Right forelimb (tissue), 1 donor: ENCODE measurements at places on chromosomes 13 and 19.
A peak's percentile ranks its signal among the peaks of the same experiment; 100 is the strongest.

DNA sequence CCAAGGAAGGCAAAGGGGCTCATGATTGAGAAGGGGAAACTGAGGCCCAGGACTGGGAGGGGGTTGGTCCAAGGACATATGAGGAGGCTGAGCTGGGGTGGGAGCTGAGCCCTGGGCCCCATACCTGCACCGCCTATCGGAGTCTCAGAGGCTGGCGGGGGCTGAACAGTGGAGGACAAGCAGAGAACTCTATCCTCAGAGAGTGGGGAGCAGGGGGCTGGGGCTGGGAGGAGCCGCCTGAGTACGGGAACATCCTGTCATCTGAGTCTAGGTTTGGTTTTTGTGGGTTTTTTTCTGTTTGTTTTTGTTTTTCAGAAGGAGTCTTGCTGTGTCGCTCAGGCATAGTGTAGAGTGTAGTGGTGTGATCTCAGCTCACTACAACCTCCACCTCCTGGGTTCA is 6.2 kb downstream of the ARRDC2 start:
- DNase-seq = no peak

- peak; percentile 100 for DNase-seq
Observed at GRCh38 chr19:54189735-54190502, 539 bp upstream of the MBOAT7 start.

- DNase-seq = no peak
Observed at GRCh38 chr13:74221752-74222151, 87.5 kb upstream of the KLF12 start.

DNA sequence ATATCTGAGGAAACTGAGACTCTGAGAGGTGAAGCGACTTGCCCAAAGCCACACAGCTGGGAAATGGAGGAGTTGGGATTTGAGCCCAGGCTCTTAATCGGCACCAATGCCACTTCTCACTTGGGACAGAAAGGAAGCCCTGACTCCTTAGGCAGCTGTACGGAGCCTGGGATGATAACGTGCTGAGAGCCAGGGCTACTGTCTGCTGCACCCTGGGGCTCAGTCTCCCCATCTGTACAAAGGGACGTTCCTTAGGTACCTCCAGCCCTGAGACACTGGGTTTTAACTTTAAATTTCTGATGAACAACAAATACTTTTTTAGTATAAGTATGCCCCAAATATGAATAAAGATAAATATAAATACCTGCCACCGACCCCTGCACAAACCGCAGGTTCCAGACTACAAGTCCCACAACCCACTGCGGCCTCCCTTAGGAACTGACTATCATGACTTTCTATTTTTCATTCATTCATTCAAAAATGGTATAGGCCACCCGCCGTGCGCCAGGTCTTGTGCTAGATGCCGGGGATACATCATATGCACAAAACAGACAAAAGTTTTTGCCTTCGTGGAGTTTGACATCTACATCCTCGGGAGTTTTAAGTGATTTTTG is 776 bp upstream of the NCLN start:
- no peak for DNase-seq

GRCh38 chr13:59710996-59711701 is 452.6 kb downstream of the DIAPH3 start:
- DNase-seq = no peak

DNA sequence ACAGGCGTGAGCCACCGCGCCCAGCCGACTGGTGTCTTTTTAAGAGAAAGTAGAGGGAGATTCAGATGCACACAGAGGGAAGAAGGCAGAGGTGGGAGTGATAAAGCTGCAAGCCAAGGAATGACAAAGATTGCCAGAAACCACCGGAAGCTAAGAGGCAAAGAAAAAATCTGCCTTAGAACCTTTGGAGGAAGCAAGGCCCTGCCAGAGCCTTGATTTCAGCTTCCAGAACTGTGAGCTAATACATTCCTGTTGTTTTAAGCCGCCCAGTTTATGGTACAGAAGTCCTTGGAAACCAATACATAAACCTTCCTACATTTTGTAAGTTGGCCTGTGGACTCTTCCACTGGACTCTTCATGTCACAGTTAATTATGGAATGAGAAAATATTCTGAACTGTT is 71.7 kb upstream of the SOX21 start:
- DNase-seq = no peak

- no peak for DNase-seq
Observed at GRCh38 chr13:107835339-107836018, 379.9 kb downstream of the LIG4 start.

DNA sequence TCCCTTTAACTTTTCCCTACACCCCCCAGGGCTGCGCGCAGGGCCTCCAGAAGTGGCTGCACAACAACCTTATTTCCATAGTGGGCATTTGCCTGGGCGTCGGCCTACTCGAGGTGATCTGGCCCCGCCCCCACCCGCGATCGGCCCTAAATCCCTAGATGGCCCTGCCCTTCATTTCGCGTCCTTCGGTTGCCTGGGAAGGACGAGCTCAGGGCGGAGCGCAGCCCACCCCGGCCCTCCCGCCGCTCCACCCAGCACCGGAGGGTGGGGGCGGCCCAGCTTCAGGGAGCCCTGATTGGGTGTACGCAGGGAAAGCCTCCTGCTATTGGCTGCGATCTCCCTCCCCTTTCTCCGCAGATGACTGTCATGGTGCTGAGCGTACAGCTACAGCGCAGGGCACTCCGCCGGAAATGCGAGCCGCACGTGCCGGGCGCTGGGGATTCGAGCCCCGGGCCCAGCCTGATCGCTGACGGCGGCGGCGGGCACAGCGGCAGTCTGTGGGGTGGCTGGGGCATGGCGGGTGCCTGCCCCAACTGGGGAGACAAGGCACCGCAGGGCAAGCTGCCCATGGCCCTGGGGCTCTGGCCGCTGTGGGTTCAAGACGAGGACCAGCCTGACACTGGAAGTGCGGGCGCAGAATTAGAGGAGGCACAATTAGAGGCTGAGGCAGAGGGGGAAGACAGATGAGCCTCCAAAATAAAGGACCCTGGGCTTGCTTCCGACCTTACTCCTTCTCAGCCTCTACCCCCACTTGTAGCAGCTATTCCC is 4.3 kb downstream of the CD37 start:
- DNase-seq = peak; percentile 90

GRCh38 chr13:74838096-74838495 is 643.9 kb downstream of the TBC1D4 start:
- no peak for DNase-seq

- no peak for DNase-seq
Observed at GRCh38 chr13:66195238-66195637, 1034.9 kb downstream of the PCDH9 start.

GRCh38 chr19:6956573-6956972 is 64.7 kb downstream of the MBD3L2B start:
- DNase-seq = no peak

DNA sequence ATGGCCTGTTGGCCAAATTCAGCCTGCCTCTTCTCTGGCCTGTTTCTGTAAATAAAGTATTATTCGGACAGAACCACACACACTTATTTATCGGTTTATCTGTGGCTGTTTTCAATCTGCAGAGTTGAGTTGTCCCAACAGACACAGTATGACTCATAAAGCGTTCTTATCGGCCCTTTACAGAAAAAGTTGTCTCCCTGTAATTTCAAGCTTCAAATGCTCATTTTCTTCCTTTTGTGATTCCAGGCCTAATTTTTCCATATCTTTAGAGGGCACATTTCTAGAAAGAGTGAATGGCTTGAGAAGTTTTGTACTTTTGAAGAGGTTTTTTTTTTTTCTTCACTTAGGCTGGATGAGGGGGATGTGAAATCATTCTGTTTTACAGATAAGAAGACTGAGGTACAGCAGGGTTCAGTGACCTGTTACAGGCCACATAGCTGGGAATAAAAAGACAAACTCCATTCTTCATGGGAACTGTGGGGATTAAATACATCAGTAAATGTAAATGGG is 440.9 kb downstream of the TSHZ3 start:
- no peak for DNase-seq
